Large intestine (tissue), 12 donors: ENCODE measurements at places on chromosomes 16 and 17.

DNA sequence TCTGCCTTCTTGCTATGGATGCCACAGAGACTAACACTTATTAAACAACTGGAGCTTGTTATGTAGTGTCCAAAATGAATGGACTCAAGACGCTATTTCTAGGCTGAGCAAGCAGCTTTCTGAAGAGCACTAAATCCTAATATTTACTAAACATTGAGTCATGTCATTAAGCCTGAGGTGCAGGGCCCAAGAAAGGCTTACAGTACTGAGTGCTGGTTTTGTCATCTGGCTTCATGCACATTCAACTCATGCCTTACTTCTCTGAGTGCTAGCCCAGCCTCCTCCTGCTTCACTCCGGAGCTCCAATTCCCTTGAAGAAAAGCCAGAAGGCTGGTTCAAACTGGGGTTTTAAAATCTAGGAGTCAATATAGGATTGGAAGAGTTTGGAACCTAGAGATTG lies 363.3 kb upstream of the CDH5 start:
- H3K4me1 ChIP-seq: no peaks in the 10 kb centered on the region
- H3K27me3 ChIP-seq: no peaks in the 10 kb centered on the region
- no peak for DNase-seq
- H3K27ac ChIP-seq: no peak overlapping the region
- H3K4me3 ChIP-seq: no peak overlapping the region

- no peak overlapping the region for H3K4me3 ChIP-seq
- no peaks in the 10 kb centered on the region for H3K27me3 ChIP-seq
- no peaks in the 10 kb centered on the region for H3K4me1 ChIP-seq
- DNase-seq: no peak
- H3K36me3 ChIP-seq: no peaks in the 10 kb centered on the region
Observed at GRCh38 chr16:4140652-4141051, 24.4 kb upstream of the ADCY9 start.

DNA sequence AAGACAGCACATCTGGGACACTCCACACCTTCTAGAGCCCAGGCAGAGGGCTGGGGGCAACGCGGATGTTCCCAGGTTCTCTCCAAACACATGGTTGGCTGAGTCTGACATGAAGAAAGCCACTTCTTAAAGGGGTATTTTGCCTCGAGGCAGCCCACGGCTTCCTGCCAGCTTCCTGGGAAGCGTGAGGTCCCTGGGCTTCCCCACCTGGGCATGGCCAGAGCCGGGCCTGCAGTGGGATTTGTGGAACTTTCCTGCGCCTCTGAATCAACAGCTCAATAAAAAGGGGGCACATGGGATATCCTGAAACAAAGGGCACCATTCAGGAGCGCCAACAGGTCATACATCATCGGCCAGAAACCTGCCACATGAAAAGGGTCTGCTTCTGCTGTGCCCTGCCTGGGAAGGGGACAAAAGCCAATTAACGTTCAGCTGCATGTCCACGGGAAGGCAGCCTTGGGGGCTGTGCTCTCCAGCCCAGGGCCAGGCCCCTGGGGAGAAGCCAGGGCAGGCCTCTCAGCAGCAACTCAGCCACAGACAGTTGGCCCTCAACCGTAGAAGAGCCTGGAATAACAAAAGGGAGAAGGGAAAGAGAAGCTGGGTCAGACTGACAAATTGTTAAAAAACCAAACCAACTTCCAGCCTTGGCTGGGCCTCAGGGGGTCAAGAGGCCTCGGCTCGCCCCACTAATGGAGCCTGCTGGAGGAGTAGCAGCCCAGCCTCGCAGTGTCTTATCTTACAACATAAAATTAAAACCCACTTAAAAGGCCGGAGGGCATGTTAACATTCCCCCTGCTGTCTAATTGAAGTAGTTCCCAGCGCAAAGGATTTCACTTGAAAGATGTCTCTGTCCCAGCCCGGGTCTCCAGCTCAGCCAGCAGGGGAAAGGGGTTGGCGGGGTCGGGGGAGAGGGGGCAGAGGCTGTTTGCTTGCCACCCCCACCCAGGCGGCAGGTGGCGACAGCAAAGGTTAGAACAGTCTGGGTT lies 34.2 kb downstream of the TBX4 start:
- DNase-seq: no peak
- H3K4me3 ChIP-seq: no peak overlapping the region
- no peak overlapping the region for H3K27ac ChIP-seq
- H3K4me1 ChIP-seq: peaks cover 39% of the 10 kb centered on the region
- H3K27me3 ChIP-seq: no peaks in the 10 kb centered on the region
- H3K36me3 ChIP-seq: no peaks in the 10 kb centered on the region

DNA sequence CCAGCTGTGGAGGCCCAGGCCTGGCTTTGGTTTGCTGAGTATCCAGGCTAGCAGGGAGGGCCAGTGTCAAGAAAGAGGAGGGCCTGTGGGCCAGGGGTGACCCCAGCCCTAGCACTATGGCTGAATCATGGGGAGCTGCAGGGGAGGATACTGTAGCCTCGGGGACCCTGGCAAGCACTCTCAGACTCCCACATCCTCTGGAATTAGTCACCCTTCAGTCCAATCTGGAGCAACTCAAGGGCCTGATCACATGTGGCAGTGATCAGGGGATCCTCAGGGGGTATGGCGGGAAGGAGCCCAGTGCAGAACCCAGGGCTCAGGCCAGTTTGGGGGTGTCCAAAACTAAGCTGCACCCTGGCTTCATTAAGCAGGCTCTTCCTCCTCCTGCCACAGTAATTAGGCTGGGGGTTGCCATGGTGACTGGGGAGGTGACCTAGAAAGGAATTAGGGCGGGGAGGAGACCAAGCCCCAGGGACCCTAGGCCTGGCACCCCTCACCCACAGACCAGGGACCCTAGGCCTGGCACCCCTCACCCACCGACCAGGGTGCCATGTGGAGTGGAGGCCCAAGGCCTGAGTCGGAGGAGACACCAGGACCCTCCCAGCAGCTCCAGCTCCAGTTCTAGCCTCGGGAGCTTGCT lies 5.8 kb downstream of the NLGN2 start:
- H3K4me3 ChIP-seq: no peak overlapping the region
- no peak overlapping the region for H3K27ac ChIP-seq
- H3K36me3 ChIP-seq: peaks cover 7% of the 10 kb centered on the region
- H3K27me3 ChIP-seq: peaks cover 21% of the 10 kb centered on the region
- DNase-seq: no peak

- H3K4me3 ChIP-seq: no peak overlapping the region
- no peaks in the 10 kb centered on the region for H3K4me1 ChIP-seq
- no peak for DNase-seq
- no peak overlapping the region for H3K27ac ChIP-seq
- H3K27me3 ChIP-seq: no peaks in the 10 kb centered on the region
- peaks cover 2% of the 10 kb centered on the region for H3K36me3 ChIP-seq
Observed at GRCh38 chr17:57589151-57590034, 155.7 kb downstream of the CCDC182 start.

DNA sequence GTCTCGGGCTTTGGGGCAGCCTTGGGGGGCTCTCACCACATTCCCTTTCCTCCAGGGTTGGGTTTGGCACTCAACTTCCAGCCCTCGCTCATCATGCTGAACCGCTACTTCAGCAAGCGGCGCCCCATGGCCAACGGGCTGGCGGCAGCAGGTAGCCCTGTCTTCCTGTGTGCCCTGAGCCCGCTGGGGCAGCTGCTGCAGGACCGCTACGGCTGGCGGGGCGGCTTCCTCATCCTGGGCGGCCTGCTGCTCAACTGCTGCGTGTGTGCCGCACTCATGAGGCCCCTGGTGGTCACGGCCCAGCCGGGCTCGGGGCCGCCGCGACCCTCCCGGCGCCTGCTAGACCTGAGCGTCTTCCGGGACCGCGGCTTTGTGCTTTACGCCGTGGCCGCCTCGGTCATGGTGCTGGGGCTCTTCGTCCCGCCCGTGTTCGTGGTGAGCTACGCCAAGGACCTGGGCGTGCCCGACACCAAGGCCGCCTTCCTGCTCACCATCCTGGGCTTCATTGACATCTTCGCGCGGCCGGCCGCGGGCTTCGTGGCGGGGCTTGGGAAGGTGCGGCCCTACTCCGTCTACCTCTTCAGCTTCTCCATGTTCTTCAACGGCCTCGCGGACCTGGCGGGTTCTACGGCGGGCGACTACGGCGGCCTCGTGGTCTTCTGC lies 8.4 kb downstream of the SLC16A3 start:
- H3K27ac ChIP-seq: no peak overlapping the region
- H3K36me3 ChIP-seq: peaks cover 31% of the 10 kb centered on the region
- no peak overlapping the region for H3K4me3 ChIP-seq
- peaks cover 54% of the 10 kb centered on the region for H3K4me1 ChIP-seq
- H3K27me3 ChIP-seq: no peaks in the 10 kb centered on the region
